ENCODE measurements at places on chromosomes 13 and 19.

DNA sequence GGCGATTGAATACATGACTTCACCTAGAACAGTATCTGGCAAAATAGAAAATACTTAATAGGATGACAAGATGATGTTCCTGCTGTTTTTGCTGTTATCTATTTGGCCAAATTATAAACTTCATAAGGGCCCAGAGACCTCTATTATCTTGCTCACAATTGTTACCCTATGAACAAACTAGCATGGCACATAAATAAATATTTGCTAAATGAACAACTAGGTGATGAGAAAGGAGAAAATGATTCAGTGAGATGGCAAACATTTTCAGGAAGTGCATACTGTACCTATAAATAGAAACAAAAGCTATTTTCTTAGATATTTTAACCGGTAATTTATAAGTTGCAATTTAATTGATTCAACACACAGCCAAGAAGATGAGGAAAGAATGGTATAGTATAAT lies 78.4 kb downstream of the FAM216B start:
- no peak for DNase-seq

GRCh38 chr13:36875431-36875830 lies 44.6 kb downstream of the SMAD9 start:
- DNase-seq, result no peak

- DNase-seq, result no peak
These were observed 436.7 kb upstream of the ZNF507 start for GRCh38 chr19:31908496-31909225.

DNA sequence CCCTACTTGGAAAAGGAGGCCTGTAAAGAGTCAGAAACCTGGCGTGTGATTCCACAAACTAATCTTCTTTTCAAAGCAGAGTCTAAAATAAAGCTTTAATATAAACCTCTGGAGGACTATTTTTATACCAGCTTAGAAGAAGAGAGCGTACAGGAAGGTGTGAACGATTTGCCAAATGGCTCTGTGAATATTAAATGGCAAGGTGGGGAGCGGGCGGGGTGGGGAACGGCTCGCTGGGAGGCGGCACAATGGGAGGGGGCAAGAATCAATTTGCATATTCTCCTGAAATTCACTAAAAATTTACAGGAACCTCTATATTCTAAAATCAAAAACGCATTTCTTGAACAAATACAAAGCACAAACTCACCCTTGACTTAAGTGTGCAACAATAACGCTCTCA lies 982 bp downstream of the ZNF780B start:
- no peak for DNase-seq

DNA sequence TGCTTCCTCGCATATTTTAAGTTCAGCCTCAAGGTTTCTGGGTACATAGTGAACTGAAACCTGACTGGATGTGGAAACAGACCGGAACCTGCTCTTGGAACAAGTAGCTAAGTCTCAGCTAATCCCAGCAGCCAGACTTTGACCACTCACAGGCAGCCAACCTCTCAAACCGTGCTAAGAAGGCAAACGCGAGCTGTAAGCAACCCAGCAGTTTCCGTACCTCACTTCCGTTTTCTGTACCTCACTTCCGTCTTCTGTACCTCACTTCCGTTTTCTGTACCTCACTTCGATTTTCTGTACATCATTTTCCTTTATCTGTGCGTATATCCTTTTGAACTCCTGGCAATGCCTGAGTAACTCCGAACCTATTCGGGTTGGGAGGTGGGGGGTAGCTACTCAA lies 96.8 kb downstream of the SUCLA2 start:
- no peak for DNase-seq

DNA sequence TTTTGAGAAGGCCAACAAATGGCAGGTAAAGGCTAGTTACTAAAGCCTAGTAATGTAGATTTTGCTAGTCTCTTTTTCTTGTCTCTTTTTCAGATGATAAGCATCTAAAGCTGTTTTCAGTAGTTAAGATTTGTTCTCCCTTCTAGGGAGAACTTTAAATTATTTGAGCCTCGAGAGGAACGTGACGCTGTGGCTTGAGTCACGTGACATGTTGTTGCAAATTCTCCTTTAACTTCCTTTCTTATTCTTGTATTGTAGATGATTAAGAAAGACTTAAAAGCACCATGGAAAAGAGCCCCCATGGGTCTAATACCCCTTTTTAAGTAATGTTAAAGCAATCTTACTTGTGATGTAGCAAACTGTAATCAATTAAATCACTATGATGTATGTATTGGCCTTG lies 2698.7 kb downstream of the PCDH9 start:
- DNase-seq, result no peak

GRCh38 chr19:12952488-12953137 lies 4.4 kb downstream of the GADD45GIP1 start:
- DNase-seq, result no peak

DNA sequence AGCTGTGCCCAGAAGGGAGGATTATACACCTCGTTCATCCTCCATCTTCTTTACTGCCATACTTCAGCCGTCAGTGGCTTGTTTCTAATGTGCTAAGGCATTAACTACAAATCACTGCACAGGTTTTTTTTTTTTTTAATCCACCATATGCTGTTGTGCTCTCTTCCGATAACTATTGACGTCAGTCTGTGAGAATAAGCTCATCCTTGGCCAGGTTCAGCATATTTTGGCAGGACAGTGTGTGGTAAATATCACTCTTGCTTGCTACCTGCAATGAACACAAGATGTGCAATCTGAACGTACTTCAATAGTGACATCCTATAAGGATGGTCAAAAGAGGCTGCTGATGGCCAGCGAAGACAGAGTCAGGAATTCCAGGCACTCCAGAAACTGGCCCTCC lies 2030.7 kb upstream of the PCDH20 start:
- no peak for DNase-seq

- no peak for DNase-seq
These were observed 20.7 kb downstream of the CEBPG start for GRCh38 chr19:33394006-33394722.

DNA sequence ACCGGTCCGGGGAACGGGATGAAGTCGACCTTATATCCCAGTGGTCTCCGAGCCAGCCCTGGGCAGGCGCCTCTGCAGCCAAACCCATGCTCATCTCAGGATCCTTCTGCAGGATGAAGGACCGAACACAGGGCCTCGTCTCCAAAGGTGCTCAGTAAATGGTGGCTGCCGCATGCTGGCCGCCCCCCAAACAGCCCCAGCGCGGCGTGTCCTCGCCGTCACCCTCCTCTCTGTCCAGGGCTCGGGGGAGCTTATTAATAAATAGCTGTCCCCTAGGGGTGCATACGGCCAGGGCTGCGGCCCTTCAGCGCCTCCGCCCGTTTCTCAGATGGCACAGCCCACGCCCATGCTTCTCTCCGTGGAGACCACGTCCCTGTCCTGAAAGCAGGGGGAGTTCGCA lies 32.6 kb upstream of the SPACA7 start:
- DNase-seq, result no peak

GRCh38 chr13:109209526-109209925 lies 576.9 kb downstream of the IRS2 start:
- DNase-seq, result no peak

DNA sequence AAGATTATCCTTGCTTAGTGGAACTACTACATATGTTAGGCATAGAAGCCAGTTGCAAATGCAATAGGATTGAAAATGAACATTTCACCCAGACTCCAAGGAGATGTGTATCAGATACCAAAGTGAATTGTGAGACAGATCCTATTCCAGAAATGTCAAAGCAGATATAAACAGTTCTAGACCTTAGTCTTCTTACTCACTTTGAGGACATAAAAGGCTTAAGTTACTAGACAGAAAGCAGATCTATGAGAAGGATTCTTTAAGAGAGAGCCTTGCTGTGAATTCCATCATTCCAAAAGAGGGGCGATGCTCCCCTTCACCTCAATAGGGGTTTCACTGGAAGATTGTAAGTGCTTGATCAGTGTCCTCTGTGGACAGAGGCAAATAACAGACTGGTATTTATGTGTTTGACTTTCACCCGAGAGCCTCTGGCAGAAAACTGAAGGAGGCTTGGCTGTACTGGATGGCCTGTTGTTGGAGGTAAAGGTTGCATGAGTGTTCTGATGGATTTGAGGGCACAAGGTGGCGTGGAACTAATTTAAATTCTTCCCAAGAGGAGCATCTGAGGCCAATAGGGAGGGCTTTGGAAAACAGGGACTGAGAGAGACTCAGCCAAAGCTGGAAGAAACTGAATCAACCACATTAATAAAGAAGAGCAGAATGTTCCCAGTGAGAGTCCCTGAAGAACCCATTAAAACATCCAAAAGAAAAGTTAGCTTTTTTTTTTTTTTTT lies 194.8 kb downstream of the DCLK1 start:
- no peak for DNase-seq

- no peak for DNase-seq
These were observed 16.5 kb downstream of the TYK2 start for GRCh38 chr19:10363789-10364281.

DNA sequence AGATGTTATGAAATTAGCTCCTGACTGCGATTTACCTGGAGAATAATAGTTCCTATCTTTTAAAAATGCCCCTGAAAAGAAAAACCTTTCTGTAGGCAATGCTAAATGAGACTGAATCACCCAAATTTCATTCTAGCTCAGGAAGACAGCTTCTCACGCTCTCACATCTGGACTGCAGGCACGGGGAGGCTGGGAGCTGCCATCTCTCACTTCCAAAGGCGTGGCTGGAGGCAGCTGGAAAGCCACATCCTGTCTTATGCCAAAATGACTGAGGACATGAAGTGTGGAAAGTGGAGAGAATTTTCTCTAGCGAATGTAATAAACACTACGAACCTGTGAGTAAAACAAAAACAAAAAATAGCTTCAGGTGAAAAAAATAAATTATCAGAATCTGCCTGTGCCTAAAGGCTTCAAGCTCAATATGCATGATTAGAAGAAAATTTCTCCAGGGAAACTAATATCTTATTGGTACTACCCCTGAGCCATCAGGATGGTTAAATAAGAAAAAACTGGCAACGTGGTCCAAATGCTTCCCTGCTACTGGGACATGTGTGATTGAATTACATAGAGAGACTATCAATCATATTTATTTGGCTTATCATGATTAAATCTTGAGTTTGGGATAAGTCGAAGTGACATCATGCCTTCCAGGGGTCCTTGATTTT lies 58.1 kb upstream of the UBL3 start:
- no peak for DNase-seq

DNA sequence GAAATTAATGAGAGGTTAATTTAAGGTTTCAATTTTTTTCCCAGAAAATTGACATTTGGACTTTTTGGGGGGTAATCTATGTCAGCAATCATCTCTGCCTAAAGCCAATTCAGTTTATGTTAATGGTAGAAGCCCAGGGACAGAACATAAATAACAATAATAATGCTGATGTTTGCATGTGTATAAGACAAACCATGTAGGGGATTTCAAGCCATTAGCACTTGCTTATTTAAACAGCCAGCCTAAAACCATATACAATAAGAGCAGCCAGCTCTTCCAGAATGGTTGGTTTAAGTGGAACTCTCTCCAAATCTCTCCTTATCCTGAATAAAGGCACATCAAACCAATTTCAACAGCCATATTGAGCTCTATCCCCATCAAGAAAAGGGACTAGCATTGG lies 7.0 kb upstream of the FOXO1 start:
- DNase-seq, result no peak

DNA sequence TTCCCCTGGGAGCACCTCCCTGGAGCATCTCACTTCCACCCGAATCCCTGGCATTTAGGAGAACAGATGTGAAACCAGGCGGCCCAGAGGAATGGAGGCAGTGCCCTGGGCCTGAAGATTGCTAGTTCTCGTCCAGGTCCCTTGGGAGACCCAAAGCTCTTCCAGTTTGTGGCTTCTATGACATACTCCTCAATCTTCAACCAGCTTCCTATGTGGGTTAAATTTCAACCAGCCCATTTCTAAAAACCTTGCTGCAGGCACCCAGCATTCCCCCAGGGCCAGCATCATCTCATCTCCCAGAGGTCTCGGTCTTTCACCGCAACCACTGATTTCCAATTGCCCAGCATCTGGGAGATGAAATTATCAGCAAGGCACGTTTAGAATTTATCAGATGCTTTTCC lies 46.0 kb upstream of the STK24 start:
- no peak for DNase-seq

GRCh38 chr13:100068133-100068931 lies 20.6 kb upstream of the PCCA start:
- no peak for DNase-seq

DNA sequence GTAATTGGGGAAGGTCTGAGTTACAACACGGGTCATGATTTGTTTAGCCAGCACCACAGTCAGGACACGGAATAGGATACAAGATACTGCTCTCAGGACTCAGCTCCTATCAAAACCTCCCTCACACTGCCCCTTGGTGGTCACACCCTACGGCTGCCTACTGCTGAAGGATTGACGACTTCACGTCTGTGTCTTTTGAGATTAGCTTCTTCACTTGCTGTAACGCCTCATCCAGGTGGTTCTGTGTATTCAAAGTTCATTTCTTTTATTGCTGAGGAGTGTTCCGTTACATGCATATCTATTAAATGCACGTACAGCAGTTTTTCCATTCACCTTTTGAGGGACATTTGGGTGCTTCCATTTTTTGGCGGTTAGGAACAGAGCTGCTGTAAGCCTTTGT lies 46.3 kb downstream of the URI1 start:
- no peak for DNase-seq

All from stimulated activated CD4-positive, alpha-beta T cell treated with anti-CD3 and anti-CD28 coated beads, Interleukin-2, amount 100 ng/mL, for 24 hours (primary cell).